ENCODE measurements at places on chromosomes 1 and 21. TPM values are rescaled to one million over a fixed set of nuclear protein-coding genes. Genes with fewer than 3 reads are reported as not detected.

DNA sequence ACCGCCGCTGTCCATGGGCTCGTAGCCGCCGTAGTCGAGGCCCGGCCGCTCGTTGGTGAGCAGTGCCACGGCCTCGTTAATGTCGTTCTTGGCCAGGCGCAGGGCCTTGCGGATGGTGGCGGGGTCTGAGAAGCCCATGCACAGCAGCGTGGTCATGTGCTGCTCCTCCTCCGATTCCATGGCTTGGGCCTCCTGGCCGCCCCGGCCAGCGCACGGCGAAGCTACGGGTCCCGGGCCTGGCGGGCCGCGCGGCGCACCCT is 300 bp downstream of the USP24 start:
- DNase-seq, result no peak

DNA sequence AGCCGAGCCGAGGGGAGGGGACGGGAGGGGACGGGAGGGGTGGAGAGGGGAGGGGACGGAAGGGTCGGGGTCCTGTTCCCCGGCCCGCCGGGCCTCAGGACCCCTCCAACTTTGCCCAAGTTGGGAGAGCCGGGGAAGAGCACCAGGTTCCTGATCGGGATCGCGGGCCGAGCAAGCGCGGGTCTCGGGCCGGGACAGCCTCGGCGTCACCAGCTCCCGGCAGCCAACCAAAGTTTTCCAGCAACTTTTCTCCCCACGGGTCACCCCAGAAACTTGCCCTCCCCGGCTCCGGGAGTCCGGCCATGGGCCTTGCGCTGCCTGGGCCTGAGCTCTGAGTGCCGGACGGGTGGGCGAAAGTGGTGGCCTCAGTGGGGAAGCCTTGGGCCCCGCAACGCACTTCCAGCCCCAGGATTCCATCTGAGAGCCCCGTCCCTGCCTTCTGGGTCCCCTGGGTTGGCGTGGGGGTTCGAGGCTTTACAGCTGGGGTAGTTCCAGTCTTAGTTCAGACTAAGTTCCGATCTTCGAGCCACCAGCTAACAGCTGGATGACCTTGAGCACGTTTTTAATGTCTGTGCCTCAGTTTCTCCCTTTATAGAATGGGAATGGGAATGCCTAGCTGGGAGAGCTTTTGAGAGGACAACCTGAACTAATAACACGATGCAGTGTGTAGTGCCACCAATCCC is 458 bp downstream of the ZC3H12A start:
- DNase-seq, result no peak

The STUM gene
- 0.65 TPM for total RNA-seq

DNA sequence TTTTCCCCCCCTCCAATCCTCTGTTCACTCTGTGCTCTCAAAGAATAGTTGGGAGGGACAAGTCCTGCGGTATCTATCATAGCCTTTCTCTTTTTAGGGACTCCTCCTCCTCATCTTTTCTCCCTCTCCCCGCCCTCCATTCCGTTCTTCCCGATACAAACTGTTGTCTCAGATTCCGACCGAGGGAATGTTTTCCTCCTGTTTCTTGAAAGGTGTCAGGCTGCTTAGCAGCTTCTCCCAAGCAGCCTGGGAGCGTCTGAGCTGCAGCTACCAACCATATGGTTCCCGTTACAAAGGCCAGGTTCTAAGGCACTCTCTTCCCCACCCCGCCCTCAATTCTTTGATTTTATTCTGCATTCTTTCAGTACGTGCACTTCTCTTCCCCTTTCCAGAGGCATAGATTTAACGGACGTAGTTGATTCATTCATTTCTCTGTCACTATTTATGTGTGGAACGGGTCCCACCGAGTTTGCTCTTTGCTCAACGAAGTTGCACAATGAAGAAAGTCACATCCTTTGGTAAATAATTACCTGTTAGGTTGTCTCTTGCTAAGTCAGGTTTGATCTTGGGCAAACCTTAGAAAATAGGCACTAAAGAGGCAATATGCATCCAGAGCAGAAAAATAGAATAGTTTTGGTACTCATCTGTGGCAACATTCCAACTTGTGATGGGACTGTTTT is 2.8 kb downstream of the ADGRL2 start:
- DNase-seq, result no peak

DNA sequence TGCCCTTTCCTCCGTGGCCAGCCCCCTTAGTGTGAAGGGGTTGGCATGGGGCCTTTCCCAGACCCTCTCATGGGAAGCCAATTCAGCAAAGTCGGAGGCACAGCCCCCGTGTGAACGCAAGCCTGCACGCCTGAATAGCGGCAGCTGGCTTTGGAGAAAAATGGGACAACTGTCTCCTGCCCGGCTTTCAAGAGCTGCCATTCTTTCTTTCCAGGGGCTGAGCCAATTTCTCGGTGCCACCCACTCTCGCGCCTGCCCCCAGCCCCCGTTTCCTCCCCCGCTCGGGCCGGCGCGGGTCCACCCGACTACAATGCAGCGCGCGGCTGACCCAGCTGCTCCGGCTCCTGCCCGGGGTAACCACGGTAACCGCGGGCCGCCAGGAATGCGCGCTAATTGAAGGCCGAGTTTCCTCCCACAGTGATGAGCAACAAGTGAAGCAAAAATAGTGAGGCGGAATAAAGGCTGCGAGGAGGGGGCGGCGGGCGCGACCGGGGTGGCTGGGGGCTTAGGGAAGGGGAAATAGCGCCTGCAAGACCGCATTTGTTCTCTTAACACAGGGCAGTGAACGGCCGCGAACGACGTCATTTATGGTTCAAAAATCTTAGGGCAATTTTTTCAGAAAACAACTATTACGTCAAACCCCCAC is 27.8 kb downstream of the ILDR2 start:
- DNase-seq, result no peak

GRCh38 chr1:161943737-161944136 is 79.9 kb downstream of the OLFML2B start:
- DNase-seq, result no peak
